ENCODE measurements at places on chromosomes 16 and 17.

GRCh38 chr17:79298799-79299198 is 224.2 kb downstream of the ENGASE start:
- DNase-seq: no peak

DNA sequence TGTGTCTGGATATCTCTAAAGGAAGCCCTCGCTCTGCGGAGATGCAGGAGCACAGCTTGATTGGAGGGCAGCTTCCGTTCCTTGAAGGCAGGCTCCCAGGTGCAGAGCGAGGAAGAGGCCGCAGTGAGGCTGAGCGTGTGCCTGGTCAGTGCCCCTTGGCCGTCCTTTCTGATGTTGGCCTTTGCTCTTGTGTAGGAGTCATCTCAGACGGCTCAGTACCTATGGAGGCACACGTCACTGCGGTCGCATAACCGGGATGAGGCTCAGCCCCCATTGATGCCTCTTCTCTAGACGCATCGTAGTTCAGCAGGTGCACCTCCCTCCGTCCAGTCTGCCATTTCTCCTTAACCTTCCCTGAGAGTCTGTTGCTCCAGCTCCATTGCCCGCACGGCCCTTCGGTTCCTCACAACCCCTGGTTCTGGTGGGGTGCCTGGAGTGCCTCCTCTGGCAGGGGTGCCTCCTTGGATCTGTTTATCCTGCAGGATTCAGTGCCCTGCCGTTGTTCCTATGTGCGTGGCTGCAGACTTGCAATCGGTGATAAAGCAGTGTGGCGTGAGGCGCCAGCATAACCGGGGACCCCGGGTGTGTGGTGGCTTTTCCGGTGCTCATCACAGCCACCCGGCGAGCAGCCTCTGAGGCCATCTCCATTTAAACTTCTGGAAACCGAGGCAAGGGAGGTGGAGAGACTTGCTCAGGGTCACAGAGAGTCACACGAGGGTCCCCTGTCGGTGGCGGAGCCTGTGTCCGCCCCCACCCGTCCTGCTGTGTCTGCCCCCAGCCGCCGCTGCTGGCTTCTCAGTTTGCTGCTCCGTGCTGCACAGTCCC is 188.8 kb upstream of the CHMP6 start:
- DNase-seq: no peak

GRCh38 chr16:79369796-79370195 is 230.7 kb downstream of the MAF start:
- peak; percentile 58 for DNase-seq

DNA sequence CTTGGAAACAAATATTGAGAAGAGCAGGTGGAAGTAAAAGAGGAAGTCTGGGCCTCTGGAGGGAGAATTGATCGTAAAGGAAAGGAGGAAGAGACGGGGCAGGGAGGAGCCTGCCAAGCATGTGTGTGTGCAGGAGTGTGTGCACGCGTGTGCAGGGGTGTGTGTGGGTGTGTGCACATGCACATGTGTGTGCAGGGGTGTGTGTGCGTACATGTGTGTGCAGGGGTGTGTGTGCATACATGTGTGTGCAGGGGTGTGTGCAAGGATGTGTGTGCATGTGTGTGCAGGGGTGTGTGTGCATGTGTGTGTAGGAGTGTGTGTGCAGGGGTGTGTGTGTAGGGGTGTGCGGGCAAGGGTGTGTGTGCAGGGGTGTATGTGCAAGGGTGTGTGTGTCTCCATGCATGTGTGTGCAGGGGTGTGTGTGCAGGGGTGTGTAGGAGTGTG is 10.0 kb downstream of the CEP295NL start:
- no peak for DNase-seq

DNA sequence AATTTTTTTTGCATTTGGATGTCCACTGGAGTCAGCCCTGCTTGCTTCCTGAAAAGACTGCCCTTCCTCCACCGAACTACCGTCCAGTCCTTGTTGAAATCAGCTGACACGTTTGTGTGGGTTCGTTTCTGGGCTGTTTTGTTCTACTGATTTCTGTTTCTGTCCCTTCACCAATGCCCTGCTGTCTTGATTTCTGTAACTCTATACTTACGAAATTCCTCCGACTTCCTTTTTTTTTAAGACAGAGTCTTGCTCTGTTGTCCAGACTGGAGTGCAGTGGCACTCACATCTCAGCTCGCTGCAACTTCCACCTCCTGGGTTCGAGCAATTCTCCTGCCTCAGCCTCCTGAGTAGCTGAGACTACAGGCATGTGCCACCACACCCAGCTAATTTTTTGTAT is 8.4 kb upstream of the GAA start:
- no peak for DNase-seq

DNA sequence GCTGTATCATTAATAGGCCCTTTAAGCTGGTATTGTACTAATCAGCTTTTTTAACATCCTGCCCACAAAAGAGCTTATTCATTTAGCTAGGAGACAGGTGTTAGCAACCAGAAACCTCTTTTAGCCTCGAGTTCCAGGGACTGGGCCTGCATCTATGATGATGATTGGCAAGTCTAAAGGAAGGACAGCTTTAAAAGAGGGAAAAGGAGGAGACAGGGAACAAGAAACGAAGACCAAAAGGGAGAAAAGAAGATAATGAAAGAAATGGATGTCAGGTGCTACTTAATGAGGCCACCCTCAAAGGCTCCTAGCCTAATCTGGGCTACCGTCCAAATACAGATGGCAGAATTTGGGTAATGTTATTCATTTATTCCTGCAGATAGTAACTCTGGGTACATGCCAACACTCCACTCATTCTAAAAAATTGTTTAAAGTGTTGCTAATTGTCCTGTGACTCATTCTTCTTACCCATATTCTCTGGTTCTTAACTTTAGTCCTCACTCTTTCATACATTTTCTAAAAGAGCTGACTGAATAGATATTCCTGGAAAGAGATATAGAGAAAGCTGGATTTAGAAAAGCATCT is 18.7 kb upstream of the RFFL start:
- peak; percentile 33 for DNase-seq

DNA sequence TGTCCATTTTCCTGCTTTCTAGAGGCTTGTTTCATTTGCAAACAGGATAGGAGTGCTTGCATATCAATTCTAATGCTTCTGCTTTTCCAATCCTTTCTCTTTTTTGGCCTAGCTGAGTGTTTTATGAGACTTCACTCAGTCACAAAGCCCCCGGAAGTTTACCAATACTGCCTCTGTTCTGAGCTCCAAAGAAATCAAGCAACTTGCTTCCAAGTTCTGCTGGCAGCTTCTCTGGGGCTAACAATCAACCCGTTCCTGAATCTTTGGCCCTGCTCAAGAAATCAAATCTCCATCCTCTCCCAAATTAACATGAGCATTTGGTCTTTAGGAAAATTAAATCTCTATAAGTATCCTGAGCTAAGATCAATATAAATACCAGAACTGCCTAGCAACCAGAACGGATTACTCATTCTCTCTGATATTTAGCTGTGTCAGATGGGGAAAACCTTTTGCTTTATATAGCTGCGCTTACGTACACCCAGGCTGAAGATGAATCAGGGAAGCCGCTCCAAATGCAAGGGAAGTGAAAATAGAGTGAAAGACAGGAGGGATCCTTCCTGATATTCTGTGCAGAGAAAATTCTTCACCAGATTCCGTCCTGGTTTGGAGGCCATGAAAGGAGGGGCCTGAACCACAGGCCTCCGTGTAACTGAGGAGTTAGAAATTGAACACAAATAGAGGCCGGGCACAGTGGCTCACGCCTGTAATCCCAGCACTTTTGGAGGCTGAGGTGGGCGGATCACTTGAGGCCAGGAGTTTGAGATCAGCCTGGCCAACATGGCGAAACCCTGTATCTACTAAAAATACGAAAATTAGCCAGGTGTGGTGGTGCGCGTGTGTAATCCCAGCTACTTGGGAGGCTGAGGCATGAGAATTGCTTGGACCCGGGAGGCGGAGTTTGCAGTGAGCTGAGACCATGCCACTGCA is 23.3 kb upstream of the GRB2 start:
- DNase-seq: peak; percentile 61

DNA sequence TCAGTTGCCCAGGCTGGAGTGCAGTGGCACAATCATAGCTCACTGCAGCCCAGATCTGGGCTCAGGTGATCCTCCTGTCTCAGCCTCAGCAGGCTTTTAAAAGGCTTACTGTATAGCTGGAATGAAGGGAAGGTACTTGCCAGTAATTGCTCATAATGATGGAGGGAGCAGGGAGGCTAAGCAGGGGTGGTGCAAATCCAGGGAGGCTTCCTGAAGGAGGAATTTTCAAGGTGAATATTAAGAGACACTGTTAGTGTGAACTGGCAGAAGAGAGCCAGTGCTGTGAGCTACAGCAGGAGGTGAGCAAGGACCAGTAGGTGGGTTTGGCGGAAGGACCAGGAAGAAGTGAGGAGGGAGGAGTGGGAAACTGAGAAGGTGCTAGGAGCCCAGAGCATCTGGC is 24.7 kb downstream of the CRHR1 start:
- DNase-seq: no peak

DNA sequence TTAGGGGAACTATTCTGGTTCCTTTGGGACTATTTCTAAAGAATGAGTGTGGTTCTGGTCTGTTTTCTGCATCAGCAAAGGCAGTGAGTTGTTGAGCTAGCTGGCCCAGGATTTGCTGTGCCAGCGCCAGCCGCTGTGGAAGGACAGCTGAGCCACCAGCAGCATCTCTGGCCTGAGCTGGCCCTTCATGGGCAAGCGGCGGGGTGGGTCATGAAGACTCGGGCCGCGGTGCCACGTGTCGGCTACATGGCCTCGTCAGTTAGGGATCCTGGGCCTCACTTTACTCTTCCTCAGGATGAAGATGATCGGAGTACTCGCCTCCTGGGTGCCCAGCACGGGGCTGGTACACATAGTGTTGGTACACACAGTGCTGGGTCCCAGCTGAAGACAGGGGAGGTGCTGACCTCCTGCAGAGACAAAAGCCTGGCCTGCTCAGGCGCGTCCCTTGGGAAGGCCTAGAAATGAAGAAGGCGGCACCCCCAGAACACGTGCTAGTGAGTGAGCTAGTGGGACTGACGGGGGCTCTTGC is 17.9 kb upstream of the FAAP100 start:
- DNase-seq: no peak

GRCh38 chr17:72122010-72122764 is 1.4 kb downstream of the SOX9 start:
- DNase-seq: peak; percentile 63
